Activated gamma-delta T cell treated with Interleukin-2 at 50 U/mL for 16 hours (primary cell): ENCODE measurements at places on chromosomes 6 and 20.

DNA sequence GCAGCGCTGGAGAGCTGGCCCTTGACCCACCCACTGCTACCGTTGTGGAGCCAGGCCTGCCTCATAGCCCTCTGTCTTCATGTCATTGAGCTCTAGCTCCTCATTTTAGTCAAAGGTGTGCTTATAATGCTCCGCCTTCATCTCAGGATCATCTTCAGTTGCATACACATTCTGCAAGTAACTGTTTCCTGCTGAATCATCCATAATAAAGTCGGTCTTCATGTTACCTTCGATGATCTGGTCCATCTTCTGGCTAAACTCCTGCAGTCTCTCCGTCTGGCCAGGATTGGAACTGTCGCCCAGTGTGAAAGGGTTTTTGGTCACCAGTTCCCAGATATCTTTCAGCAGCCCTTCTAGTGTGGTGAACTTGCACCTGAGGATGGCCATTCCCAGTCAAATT lies 62.6 kb upstream of the ARMC2 start:
- DNase-seq: no peak

GRCh38 chr20:20820104-20820503 lies 107.7 kb upstream of the RALGAPA2 start:
- DNase-seq: no peak

DNA sequence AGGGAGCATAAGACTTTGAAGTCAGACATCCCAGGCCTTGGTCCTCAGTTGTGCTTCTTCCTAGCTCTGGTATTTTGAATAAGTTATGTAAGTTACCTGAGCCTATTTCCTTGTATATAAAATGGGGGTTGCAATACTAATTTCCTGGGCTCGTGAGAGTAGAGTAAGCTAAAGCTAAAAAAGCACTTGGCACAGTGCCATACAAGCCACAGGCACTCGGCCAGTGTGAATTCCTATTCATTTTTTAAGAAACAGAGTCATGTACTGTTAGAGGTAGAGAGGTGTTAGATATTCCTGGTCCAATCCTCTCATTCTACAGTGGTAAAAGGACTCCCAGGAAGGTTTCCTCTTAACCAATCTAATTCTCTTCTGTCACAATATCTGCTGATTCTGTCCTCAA lies 79.6 kb upstream of the EPB41L1 start:
- DNase-seq: no peak

GRCh38 chr20:42553374-42553773 lies 636.3 kb downstream of the PTPRT start:
- DNase-seq: no peak

DNA sequence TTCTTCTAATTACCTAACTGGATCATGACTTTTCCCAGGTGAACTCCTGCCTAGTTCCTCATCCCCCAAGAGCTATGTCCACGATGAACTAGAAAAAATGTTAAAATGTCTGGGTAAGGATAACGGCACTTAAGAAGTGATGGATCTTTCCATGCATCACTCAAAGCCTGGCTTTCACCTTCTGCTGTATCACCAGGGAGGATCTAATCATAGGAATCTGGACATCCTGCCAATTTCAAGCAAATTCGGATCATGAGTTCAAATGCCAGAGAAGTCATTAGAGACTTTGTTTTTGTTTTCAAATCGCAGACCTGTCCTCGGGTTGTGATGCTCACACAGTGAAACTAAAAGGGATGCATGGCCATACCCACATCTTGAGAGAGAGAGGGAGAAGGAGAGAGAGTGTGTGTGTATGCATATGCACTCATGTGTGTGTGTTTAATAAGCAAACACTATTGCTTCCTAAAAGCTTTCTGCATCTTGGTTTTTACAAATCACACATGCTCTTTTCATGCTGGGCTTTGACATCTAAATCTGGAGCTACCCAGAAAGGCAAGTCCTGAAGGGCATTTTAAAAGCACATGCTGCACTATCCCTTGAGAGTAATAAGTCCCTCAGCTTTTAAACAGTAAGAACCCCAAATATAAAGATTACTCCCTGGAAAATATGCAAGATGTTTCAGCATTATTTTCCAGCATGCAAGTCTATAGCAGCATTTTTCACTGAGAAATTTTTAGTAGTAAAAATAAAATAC lies 524.6 kb upstream of the NOX3 start:
- no peak for DNase-seq

GRCh38 chr20:40767615-40767924 lies 78.5 kb upstream of the MAFB start:
- DNase-seq: no peak

- DNase-seq: peak; percentile 91
These were observed 40.4 kb upstream of the HMGA1 start for GRCh38 chr6:34196116-34196832.

DNA sequence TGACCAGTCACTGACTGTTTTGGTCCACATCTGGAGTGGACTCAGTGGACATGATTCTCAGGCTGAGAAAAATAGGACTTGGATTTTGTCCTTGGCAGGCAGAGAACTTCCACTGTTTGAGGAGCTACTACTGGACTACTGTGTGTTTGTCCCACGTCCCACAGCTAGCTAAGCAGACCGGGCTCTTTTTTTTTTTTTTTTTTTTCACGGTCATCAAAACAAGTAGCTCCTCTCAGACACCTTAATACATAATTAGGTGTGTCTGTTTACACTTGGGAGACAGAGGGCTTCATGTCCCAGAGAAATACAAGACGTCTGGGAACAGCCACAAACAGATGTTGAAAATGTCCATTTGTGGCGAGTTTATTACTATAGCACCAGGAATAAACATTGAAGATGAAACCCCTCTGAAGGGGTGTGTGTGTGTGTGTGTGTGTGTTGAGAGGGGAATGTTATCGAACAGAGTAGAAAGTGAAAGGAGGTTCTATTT lies 155.0 kb upstream of the SUPT3H start:
- DNase-seq: no peak

GRCh38 chr6:27205375-27206278 lies 41.9 kb upstream of the PRSS16 start:
- peak; percentile 16 for DNase-seq

DNA sequence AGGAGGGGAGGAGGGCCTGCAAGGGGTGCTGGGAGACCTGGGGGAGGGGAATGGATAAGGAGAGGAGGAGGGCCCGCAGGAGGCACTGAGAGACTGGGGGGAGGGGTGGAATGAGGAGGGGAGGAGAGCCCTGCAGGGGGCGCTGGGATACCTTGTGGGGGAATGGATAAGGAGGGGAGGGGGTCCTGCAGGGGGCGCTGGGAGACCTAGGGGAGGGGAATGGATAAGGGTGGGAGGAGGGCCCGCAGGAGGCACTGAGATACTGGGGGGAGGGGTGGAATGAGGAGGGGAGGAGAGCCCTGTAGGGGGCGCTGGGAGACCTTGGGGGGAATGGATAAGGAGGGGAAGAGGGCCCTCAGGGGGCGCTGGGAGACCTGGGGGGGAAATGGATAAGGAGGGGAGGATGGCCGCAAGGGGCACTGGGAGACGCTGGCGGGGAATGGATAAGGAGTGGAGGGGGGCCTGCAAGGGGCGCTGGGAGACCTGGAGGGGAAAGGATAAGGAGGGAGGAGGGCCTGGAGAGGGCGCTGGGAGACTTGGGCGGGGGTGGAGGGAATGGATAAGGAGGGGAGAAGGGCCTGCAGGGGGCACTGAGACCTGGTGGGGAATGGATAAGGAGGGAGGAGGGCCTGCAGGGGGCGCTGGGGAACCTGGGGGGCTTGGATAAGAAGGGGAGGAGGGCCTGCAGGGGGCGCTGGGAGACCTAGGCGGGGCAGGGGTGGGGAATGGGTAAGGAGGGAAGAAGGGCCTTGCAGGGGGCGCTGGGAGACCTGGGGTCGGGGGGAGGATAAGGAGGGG lies 1.3 kb upstream of the CTCFL start:
- no peak for DNase-seq

DNA sequence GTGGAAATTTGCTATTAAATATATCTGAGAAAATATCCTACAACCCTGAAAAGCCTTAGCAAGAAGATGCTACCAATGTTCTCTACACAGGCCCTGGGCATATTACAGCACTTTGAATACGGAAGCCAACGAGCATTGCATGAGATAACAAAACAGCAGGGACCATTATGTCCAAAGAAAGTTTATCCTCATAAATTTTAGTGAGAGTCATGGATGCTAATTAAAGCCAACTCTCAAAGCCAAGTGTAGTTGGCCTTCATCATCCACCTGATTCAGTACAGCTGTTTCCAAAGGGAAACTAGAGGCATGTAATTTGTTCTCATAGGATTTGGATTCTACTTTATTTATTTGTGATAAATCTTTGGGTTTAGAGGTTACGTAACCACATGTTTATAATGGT lies 564.8 kb downstream of the RFPL4B start:
- DNase-seq: no peak

DNA sequence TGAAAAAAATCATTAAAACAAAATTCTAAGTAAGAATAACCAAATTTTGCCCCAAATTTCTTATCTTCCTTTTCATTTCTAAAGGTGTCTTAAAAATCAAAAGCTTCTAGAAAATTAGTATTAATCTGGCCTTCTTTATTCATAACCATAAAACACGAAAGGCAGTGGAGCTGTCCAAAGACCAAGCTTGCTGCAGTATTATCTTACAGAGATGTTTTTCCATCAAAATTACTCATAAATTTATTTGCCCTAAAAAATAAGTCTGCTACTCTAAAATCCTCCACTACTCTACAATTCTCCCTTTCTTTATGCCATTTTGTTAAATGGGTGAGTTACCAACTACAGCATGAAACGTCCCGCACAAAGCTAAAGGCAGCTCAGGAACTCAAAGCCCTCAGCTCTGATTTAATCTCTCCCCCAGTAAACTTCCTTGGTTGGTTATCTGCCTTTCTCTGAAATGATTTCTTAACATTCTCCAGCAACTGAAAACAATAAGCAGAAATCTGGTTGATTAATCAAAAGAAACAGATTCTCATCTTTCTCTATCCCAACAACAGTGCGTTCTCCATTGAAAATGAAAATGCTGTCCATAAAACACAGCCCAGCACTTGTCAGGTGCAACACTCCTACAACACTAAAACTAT lies 2.1 kb downstream of the USP49 start:
- no peak for DNase-seq

DNA sequence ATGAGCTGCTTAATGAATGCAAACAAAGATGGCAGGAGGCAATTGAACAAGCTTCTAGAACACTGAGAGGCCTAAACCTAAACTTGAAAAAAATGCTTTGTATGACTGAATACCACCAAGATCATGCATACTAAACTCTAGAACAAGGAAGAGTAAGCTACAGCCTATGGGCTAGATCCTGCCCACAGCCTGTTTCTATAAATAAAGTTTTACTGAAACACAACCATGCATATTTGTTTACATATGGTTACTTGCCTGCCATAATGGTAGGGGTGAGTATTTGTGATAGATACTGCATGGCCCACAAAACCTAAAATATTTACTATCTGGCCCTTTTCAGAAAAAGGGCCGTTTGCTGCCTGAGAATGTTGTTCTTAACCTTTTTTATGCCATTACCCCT lies 37.0 kb downstream of the ZFP64 start:
- DNase-seq: no peak
